ENCODE measurements at places on chromosomes 7 and 10.

DNA sequence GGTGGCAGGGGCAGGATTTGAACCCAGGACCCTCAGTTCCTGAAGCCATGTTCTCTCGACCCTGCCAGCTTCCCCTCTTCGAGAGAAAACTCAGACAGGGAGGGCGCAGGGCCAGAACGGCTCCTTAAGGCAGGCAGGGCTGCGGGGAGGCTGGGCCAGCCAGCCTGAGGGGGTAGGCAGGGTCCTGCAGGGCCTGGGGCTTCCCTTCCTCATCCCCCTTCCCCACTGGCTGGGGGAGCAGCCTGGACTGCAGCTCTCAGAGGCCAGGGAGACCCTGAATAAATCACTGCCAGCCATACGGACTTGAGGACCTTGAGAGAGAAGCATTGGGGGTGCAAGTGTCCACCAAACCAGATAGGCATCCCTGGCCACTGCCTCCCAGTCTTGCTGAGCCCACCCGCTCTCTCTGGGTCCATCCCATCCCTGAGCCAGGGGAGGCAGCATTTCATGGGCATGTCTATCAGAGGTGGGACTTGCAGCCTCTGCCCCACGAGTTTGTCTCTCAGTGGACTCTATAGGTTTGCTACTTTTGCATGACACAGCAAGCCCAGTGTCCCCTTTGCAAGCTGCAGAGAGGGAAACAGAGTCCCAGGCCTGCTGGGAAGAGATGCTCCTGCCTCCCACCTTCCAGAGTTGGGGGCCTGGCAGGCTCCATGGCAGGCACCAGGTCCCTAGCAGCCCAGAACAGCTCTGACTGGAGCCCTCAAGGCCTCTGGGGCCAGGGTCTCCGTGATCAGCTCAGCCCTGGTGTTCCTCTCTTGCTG is 70.9 kb downstream of the MYL10 start:
- DNase-seq = no peak

DNA sequence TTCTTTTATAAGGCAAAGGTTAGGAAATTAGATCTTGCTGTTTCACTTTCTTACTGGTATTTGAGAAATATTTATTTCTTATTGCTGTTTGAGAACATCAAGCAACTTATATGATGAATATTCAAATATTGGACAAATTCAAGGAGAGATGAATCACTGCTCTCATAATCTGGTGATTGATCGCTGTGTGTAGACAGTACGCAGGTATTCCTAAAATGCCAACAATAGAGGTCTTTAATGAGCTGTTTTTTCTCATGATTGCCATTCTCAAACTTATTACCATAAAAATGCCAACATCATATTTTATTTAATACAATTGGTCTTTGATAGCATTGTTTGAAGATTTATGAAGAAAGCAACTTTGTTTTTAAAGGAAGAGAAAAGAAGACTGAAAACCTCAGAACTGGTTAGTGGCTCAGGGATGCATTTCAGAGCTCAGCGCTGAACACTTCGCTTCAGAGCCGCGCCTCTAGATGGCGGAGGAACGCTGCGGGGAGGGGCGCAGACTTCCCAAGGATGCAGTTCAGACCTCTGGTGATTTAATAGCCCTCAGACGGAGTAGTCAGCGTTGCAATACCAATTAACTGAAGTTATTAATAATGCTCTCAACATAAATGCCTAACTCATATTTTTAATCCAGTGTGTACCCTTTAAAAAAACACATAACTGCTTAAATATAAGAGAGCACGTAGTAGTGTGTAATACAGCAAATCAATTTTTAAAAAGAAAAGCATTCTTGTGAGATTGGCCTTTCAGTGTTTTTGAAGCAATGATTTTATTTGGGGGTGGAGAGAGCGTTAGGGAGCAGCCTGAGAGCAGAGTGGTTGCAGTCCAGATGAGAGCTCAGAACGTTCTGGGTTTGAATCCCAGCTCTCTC is 38.5 kb upstream of the STEAP4 start:
- DNase-seq = no peak

GRCh38 chr10:123496375-123496774 is 169.8 kb upstream of the GPR26 start:
- no peak for DNase-seq

DNA sequence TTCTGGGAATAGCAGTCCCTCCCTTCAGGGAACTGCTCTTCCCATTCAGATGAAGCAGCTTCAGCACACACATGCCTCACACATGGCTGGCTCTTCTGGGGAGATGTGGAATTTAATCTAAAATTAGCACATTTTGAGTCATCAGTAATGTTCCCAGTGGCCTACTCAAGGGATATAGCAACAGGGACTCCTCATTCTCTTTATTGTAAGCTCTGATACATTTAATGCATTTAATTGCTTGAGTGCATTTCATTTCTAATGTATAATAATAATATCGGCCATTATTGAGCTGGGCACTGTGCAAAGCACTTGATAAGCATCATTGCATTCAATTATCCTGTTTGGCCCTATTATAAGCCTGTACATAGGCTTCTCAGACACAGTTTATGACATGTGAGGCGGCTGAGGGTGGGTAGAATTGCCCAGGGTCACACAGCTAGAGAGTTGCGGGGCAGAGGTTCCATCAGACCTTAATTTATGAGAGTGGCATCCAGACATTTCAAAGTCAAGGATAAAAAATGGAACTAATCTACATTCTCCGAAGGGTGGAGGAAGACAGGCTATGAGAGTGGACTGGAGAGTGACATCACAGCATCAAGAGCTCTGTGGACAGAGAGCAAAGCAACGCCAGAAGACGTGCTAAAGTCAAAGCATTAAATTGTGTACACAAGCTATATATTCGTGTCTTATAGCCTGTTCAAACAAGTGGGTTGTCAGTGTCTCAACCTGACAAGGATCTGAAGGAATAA is 76.8 kb downstream of the LANCL2 start:
- DNase-seq = no peak

DNA sequence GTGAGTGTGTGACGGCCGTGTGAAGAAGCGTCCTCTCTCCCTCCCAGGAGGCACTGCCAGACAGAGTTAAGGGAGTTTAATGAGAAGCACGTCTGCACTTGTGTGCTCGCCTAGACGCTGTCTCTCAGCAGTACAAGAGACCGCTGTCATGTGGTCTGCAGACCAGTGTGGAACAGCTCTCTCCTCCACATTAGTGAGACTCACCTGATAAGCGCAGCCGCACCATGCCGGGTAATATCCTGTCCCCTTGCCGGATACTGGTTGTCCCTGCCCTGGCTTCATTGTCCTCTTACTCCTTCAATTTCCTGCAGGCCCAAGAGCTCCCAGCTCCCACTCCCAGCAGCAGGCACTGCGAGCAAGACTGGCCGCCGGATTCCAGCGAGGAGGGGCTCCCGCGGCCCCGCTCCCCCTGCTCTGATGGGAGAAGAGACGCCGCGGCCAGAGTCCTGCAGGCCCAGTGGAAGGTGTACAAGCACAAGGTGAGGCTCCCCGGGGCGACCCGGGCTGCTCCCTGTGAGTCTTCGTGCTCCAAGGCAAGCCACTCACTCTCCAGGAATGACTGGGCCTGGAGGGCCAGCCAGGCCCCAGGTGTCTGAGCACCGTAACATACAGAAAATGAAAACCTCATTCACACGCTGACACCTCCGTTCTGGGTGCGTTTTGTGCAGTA is 33.5 kb upstream of the TTYH3 start:
- DNase-seq = no peak

DNA sequence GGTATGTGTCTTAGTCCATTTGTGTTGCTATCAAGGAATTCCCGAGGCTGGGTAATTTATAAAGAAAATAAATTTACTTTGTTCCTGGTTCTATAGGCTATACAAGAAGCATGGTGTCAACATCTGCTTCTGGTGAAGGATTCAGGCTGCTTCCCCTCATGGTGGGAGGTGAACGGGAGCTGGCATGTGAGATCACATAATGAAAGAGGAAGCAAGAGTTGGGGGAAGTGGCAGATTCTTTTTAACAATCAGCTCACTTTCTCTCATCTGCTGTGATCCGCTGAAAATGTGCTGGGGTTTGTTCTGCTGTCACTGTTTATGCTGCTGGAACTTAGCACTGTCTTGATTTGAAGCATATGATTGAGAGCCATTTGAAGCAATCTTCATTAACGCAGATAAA is 730.0 kb upstream of the SORCS1 start:
- DNase-seq = no peak

- no peak for DNase-seq
These were observed 205.2 kb upstream of the PHYHIPL start for GRCh38 chr10:58971211-58971610.

- no peak for DNase-seq
These were observed 553.4 kb upstream of the POM121L12 start for GRCh38 chr7:52482076-52482475.

DNA sequence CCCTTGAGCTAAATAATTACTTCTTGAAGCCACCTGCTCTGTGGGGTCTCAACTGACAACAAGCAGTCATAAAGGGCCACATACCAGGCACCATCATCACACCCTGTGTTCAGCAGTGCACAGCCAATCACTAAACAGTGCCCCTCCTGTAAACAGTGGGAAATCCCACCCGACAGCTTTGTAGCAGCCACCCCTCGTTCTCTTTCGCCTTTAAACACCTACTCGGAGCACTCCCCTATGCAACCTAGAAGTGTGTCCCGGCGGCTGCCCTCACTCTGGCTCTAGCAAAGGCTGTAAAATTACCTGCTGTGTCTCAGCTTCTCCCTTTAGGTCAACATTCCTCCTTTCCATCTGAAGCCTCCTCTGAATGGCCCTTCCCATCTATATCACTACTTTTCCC is 111.9 kb downstream of the TCERG1L start:
- no peak for DNase-seq

DNA sequence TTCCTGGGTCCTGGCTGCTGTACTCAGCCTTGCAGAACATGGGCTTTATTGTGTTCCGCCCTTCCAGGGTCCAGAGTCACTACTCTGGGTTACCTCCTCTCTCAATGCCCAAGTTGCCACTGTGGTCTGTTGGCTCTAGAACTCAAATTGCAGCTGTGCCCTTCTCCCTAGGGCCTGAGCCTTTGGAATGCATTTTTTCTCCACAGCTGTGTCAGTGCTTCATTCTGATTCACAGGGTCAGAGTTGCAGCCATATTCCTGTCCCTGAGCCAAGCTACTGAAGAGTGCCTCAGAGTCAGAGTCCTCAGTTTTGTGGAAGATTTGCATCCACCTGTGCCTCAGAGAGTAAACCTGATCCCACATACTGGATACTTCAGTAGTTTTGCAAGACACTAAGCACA is 167.5 kb downstream of the ITGB1 start:
- DNase-seq = no peak

DNA sequence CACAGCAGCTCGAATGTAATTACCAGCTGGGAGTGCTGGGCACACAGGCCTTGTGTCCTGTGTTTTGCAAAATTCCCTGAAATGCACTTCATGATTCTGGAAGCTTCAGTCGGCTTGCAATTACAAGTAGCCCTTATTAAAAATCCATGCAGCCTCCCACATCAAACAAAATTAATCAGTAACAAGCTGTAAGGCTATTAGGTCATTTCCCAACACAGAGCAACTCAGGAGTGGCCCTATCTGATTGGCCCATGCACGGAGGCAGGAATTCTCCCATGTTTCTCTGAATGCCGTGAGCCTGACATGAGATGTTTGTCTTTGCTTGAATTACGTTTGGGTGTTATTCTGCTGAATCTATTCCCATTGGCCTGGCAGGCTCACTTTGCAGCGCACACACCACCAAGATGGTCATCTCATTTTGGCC is 36.9 kb downstream of the FOXL3 start:
- DNase-seq = no peak

- DNase-seq = no peak
These were observed 1064.6 kb upstream of the LRRTM3 start for GRCh38 chr10:65861249-65861648.

GRCh38 chr10:119408969-119409371 is 133.5 kb downstream of the RGS10 start:
- no peak for DNase-seq

Measured in hematopoietic multipotent progenitor cell treated with erythropoietin and hydrocortisone succinate and interleukin-3 and kit ligand, for 17 days (in vitro differentiated cells).